SHP77 (cell line): ENCODE measurements at places on chromosomes 3 and 15.

DNA sequence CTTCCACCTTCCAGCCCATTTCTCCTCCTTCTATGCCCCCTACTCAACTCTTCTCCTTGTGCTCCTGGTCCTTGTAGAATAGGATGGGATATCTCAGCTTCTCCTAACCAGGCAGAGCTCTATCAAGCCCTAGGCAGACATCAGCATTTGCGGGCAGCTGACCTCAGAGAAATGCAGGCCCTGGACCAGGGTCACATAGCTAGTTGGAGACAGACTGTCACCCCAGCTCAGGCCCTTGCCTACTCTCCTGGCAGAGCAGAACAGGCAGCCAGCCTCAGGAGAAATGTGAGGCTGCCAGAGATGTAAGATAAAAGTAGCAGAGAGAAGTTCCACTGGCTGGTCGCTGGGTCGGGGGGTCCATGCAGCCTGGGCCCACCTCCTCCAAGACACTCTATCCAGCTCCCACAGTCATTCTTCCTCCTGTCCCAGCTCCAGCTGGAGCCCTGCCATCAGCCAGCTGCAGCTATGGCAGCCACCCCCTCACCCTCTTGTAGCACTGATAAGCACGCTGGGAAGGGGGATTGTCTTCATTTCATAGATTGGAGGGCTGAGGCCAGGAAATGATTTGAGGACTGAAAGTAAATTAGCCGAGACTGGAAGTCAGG, 4.0 kb downstream of the CYP8B1 start:
- no peak for DNase-seq

- DNase-seq: no peak
Measured at GRCh38 chr3:143677430-143677829, 170.8 kb downstream of the SLC9A9 start.

DNA sequence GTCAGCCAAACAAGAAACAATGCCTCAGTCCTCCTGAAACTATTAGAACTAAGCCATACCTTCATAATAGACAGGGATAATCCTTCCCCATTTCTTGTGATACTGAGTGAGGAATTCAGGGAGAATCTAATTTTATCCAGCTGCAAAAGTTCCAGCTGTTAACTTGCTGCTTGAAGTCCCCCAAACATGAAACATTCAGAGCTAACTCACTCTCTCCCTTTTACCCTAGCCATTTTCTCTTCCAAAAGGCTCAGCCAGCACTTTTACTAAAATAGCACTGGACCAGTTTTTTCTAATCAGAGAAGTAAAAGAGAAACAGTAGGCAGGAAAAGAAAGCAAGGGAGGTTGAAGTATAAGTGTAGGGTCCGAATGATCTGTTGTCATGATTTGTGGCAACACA, 268.1 kb downstream of the TAFA4 start:
- no peak for DNase-seq

GRCh38 chr3:17075907-17076306, 191.2 kb downstream of the PLCL2 start:
- DNase-seq: no peak

DNA sequence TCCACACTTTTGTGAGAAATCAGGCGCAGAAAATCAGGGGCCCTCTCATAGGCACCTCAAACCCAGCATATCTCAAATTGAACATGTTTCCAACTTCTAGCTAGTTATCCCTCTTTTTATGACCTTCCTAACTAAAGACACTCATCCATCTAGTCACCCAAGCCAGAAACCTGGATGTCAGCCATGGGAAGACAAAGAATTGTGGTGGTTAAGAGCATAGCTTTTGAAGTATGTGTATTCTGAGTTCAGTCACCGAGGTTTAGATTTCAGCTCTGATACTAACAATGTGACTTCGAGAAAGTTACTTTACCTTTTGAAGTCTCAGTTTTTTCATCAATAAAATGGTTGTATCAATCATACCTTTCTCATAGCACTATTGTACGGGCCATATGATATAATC, 495.5 kb downstream of the NLGN1 start:
- no peak for DNase-seq

GRCh38 chr3:105398437-105398836, 31.7 kb downstream of the ALCAM start:
- DNase-seq: no peak

- DNase-seq: no peak
Measured at GRCh38 chr3:184399410-184399809, 19.6 kb downstream of the CHRD start.

DNA sequence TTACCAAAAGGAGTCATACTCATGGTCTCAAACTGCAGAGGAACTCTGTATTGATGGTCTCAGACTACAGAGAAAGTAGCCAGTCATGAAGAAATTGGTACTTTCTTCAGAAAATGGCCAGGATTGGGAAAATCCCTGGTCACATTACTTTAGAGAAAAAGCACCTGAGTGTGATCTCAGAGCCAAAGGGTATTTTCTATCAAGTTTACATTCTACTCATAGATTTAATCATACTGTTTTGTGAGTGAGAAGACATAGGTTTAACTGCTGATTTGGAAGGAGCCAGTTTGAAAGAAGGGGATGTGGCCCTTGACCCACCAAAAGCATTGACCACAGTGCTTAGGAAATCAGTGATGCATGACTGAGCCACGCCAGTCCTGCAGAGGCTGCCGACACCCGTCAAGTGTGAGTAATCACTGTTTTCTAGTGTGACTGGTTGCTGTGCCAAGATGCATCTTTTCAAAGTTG, 203.6 kb downstream of the AKAP13 start:
- DNase-seq: no peak

GRCh38 chr3:176961916-176962315, 235.4 kb downstream of the TBL1XR1 start:
- no peak for DNase-seq

GRCh38 chr15:74050556-74051234, 31.7 kb downstream of the GOLGA6A start:
- DNase-seq: no peak

GRCh38 chr15:34793901-34794300, 1.4 kb downstream of the ACTC1 start:
- DNase-seq: no peak

DNA sequence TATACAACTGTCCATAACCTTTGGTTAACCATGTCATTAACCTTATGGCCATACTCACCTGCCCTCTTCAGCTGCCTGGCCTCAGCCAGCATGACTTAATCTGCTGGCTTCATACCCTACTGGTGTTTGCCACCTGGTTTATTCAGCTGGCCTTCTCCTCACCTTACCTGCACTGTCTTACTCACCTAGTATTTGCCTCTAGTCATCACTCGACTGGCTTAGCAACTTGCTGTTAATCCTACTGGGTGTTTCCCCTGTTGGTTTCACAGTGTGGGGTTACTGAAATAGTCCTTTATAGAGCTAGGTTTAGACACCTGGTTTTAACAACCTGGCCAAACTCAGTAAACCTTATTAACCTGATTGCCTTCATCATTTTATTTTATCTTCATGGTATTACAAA, 96.4 kb downstream of the IL12A start:
- DNase-seq: no peak

DNA sequence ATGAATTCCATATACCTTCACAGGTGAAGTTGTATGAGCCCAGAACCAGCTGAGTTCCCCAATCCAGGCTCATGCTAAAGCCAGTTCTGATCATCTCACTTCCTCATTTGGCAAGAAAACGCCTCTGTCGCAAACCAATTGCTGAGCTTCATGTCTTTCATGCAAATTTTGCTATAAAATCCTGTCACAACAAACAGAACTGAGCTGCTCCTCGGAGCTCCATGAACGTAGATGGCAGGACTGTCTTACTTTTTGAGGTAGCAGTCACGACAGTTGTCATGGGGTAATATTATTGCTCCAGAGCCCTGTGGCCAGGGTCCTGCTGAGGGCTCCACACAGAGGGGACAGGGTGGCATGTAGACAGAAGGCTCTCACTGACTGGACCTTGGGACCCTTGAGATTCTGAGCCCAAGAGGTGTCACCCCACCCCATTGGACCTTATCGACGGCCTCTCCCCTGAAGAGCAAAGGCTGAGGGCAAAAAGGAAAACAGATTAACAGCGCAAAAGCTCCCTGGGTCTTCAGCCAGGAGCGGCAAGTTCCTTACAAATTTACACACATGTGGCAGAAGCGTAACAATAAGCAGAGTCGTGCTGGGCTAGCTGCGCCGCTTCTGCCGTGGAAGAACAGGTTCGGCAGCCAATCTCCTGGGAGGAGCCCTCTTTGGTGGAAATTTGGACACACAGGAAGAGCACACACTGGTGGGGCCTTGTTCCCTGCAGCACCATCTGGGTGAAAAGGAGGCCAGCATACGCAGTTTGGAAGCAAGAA, 249.2 kb downstream of the OPA1 start:
- DNase-seq: no peak

DNA sequence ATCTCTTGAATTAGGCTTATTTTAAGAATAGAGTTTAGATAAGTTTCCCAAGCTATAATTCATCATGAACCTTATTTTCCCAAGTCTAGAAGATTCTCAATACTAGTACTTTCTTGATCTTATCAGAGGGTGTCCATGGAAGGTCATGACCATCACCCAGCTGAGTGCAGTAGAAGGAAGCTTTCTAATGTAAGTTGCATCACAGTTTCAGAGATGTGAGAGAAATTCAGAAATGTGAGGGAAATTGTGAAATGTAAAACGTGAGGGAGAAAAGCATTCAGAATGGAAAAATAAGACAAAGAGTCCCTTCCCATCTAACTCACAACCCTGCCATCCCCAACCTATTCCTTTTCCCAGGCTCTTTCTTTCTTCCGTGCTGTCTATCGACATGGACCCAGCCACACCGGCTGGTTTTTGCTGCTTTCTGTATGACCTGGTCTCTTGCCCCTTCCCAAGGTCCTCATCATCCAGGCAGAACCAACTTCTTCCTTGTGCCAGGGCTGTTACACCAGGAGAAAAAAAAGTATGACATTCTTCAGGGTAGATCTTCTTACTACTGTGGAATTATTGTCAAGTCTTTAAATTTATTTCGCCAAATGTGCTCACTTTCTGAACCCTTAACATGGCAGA, 6.7 kb downstream of the CAPN3 start:
- no peak for DNase-seq

GRCh38 chr3:143207338-143207961, 87.9 kb downstream of the CHST2 start:
- no peak for DNase-seq

GRCh38 chr3:69240651-69241568, 118.5 kb upstream of the LMOD3 start:
- DNase-seq: no peak

DNA sequence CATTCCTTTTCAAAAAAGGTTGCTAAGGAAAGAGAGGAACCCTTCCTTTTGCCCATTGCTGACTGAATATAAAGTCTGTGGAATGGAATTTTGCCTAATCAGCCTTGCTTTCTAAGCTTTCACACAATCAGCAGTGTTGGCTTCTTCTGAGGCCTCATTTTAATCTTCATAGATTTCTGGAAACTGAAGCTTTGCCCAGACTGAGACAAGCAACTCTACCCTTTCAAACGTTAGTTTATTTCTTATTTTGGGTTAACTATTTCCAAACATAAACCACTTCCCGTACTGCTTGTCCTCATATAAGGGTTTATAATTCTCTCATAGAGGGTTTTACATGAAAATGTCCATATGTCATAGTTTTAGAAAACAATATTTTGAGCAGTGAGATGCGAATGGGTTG, 82.9 kb downstream of the NR1D2 start:
- DNase-seq: no peak

GRCh38 chr3:87307805-87308204, 31.4 kb upstream of the POU1F1 start:
- DNase-seq: no peak

GRCh38 chr3:84904816-84905555, 53.8 kb upstream of the CADM2 start:
- DNase-seq: peak; percentile 80

- no peak for DNase-seq
Measured at GRCh38 chr3:185297867-185298266, 44.0 kb upstream of the EHHADH start.

GRCh38 chr15:80573606-80574005, 121.5 kb upstream of the ABHD17C start:
- DNase-seq: no peak

GRCh38 chr3:24352893-24353553, 141.6 kb downstream of the THRB start:
- no peak for DNase-seq

GRCh38 chr3:78868570-78868969, 899.2 kb downstream of the ROBO1 start:
- no peak for DNase-seq

DNA sequence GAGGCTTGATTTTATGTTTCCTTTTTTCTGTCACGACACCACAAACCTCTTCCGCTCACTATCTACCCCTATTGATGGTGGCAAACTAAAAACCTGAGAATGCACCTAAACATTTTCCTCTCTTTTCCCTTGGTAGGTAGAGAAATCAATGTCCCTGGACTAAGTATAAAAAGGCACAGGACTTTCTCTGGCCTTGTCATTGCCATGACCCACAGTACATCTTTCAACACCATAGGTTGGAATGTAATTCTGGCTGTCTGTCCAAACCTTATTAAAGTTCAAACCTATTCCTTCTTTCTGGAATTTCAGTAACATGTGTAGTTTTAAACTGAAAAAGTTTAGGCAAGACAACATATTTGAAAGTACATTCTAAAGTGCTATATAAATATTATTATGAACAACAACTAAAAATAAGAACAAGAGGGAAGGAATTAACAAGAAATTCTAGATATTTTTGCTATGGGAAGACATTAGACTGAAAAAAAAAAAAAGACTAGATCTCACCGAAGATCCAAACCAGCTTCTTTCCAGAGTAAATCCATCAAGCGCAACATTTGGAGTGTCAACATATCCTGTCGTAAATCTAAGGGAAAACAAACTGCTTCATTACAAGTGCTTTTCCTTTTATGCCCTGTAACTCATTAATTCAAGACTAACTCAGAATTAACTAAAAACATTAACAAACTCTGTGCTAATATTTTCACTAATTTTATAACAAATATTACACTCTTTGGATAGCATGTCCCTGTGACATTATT, 73.1 kb downstream of the FAIM start:
- no peak for DNase-seq

DNA sequence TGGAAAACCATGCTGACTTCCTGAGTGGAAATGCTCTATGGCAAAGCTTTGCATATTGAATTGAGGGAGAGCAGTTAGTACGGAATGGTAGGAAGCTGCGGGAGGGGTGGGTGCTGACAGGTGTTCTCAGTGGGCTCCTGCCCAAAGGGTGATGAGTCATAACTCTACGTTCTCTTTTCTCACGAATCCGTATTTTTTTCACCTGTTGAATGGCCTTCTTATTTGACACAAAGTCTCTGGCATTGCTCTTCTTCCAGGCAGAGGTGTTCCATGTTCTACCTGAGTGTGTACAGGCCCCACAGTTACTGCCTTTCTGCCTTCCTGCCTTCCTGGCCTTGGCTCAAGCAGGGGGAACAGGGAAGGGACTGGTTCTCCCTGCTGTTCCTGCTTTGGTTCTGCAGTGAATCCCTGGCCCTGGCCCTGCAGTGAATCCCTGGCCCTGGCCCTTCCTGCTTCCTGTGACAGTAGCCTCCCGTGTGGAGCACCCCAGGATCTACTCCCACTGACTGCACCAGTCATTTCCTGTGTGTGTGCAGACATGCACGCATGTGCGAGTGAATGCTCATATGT, 31.9 kb downstream of the TRAK1 start:
- peak; percentile 14 for DNase-seq

GRCh38 chr15:101192081-101192480, 59.8 kb downstream of the CHSY1 start:
- no peak for DNase-seq

- no peak for DNase-seq
Measured at GRCh38 chr15:68594533-68595259, 15.9 kb downstream of the CORO2B start.

- peak; percentile 73 for DNase-seq
Measured at GRCh38 chr15:61681676-61682075, 378.6 kb downstream of the VPS13C start.

GRCh38 chr3:191290311-191291025, 38.7 kb upstream of the CCDC50 start:
- no peak for DNase-seq
